ENCODE measurements at places on chromosomes 7 and 10.

GRCh38 chr7:123367484-123368122 is 166.8 kb downstream of the IQUB start:
- DNase-seq, result no peak

- DNase-seq, result no peak
These were observed 418.5 kb upstream of the MGMT start for GRCh38 chr10:129048513-129048912.

GRCh38 chr10:102791754-102792395 is 45.3 kb downstream of the CYP17A1 start:
- no peak for DNase-seq

DNA sequence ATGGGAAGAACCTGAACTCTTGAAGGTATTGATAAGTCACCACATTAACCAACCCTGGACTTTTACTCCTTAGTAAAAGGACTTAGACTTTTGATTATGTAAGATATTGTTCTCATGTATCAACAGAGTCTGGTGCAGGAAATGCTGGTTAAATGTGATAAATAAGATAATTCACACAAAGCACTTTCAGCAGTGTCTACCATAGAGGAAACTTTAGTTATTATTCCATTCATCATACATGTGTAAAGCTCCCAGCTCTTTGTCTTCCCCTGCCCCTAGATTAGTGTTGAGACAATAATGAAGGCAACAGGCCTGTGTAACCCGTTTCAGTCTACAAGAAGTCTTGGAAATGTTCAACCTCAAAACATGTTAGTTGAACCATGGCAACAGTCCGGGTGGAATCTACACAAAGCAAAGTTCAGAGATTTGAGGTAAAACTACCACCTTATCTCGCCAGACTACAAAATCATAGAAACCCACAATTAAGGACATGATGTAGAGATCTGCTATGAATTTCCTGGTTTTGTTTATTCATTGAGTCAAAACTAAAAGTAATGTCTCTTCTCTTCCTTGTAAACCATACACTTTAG is 109.9 kb upstream of the ADO start:
- DNase-seq, result no peak

DNA sequence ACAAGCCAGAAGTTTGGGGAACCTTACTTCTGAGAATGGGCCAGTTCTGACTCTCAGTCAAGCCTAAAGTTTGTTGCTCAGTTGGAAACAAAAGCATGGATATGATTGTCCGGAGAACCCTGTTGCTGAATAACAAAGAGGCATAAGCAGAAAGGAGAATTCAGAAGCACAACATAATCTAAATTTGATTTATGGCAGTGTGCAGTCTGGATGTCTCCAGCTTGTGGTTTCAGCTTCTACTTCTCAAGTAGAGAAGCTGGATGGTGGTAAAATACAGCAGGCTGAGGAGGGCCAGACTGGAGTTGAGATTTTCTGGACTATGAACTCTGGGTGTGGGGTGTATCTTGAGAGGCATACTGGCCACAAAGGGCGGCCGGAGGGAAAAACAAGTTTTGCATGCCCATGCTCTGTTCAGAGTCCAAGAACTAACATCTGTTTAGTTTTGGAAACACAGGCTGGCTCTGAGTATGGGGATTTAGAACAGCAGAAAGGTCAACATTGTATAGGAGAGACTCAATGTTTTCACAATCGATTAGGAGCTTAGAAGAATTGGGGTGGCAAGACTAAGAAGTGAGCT is 592.9 kb downstream of the CNTNAP2 start:
- no peak for DNase-seq

DNA sequence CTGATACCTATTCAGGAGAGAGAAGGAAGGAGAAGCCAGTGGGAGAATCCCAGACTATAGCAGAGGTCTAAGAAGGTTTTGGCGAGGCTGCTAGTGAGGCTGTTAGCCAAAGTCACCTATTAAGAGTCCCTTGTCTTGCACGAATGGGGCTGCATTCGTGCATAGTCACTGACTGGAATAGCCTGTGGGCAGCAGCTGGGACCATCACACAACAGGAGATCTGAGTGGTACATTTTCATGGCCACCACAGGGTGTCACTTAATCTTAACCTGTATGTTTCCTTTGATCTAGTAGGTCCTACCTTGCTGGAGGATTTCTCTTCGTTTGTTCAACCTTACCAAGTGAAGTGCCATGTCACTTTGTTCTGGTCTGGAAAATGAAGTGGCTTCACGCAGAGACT is 319.9 kb downstream of the BMPER start:
- no peak for DNase-seq

DNA sequence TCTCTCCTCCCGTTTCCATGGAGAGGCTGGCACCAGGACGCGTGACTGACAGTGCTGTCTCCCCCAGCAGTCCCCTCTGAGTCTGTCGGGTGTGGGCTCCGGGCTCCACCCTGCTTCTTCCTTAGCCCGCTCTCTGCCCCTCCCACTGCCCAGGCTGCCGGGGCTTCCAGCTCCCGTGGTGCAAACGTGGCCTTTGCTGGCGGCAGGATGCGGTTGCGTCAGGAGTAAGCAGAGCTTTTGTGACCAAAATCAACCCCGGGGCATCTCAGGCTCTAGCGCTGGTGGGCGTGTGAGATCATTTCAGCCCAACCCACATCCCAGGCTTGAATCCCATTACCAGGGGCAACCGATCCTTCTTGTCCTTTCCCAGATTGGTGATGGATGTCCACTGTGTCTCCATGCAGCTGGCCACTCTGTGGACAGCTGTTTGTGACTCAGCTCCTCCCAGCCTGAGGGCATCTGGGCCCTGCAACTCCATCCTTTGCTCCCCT is 28.2 kb downstream of the PTPRE start:
- no peak for DNase-seq

GRCh38 chr7:156472267-156472666 is 168.3 kb upstream of the RNF32 start:
- DNase-seq, result no peak

DNA sequence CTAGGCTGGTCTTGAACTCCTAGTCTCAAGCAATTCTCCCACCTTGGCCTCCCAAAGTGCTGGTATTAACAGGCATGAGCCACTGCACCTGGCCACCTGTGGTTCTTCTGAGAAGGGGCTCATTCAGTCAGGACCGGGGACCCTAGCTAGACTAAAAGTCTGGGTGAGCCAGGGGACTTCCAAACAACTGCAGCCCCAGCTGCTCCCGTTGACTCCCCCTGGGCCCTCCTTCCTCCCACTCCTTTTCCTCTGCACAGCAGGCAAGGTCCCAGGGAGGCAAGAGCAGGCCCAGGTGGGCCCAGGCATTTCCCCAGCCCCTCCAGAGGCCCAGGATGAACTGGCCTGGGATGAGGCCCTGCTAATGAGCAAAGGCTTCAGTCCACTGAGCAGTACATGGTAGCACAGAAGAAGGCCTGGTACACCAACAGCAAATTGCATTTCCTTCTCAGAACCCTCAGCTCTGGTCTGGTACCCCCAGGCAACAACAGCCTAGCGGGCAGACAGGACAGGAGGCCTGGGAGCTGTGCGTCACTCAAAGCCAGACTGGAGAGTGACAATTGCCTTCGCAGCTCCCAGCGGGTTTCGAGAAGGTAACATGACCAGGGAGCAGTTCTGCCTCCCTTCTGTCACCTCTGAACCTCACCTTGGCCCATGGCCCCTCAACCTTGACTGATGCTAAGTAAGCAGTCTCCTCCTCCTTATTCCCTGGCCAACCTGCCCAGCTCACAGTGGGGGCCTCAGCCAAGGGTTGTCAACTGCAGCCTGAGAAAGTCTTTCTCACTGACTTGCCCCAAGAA is 30.7 kb upstream of the HSPA12A start:
- no peak for DNase-seq

DNA sequence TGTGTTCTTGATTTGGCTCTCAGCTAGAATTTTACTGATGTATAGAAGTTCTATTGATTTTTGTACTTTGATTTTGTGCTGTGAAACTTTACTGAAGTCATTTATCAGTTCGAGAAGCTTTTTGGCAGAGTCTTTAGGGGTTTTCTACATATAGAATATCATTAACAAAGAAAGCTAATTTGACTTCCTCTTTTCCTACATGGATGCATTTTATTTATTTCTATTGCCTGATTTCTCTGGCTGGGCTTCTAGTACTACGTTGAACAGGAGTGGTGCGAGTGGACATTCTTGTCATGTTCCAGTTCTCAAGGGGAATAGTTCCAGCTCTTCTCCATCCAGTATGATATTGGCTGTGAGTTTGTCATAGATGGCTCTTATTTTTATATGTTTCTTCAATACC is 65.4 kb downstream of the RNF133 start:
- DNase-seq, result no peak

DNA sequence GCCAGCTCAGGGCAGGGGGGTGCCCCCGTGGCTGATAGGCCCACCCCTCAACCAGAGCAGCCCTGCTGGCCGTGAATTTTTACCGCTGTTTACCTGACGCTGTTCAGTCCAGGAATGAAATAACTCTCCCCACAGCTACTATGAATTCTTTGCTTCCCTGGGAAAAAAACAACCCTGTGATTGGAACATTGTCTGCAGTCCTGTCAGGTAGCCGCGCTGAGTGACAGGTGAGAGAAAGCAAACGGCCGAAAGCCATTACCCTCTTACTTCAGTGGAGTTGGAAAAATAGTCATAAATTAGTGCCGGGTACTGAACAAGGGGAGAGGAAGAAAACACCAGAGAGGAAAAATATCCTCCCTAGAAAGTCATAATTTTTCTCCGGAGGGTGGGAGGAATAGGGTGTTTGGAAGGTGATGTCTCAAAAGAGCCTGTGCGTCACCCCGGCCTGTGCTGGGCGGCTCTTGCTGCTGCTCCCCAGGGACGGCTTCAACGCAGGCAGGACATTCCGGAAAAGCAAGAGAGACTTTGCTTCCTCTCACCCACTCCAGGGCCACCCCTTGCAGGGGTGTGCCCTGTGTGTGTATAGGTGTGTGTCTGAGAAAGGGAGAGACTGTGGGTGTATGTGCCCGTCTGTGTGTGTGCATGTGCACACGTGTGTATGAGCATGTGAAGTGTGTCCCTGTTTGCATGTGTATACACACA is 69.0 kb downstream of the CDH23 start:
- DNase-seq, result no peak

DNA sequence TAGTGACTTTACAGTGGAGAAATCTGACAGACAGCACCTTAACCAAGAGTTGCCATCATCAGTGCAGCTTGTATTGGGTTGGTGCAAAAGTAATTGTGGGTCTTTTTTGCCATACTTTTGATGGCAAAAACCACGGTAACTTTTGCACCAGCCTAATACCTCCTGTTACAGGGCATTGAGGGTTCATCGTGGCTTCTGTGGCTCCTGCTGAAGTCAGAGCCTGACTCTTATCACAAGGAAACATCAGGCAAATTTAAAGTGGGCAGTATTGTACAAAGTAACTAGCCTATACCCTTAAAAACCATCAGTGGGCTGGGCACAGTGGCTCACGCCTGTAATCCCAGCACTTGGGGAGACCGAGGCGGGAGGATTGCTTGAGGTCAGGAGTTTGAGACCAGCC is 117.4 kb downstream of the HECW1 start:
- DNase-seq, result no peak

DNA sequence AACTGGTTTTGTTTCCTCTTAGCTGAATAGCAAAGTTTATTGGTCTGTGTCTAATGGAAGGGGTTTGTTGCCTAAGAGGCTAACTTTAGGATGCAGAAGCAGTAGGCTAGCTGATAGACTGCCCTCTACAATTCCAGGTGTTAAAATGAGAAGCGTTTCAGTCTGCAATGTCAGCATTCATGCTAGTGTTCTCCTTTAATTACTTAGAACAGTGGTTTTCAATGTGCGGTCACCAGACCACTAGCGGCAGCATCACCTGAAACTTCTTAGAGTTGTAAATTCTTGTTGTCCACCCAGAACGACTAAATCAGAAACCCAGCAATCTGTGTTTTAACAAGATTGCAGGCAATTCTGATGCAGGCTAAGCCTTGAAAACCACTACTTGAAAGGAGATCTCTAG is 392.9 kb downstream of the IPMK start:
- DNase-seq, result no peak

GRCh38 chr10:103720328-103720963 is 134.9 kb downstream of the SH3PXD2A start:
- no peak for DNase-seq

DNA sequence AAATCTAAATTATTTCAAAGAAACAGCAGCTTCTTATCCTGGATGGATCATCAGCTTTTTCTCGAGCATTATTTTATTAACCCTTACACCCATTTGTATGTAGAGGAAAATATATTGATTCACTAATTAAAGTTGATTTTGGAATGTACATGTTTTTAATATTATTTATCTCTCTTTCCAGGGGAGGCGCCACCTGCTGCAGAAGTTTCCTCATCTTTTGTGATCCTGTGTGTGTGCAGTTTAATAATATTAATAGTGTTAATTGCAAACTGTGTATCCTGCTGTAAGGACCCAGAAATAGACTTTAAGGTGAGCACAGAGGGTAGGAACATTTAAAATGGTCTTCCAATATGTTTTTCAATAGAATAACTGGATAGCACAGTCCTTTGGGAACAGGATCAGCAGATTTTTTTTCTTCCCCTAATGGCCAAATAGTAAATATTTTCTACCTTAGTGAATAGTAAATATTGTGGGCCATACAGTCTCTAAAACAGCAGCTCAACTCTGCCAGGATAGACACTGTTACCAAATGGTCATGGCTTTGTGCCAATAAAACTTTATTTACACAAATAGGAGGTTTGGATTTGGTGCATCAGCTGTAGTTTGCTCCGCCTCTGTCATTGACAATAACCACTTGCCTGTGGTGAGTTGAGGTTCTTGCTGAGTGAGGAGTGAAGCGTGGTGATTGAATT is 30.6 kb downstream of the LMTK2 start:
- no peak for DNase-seq

DNA sequence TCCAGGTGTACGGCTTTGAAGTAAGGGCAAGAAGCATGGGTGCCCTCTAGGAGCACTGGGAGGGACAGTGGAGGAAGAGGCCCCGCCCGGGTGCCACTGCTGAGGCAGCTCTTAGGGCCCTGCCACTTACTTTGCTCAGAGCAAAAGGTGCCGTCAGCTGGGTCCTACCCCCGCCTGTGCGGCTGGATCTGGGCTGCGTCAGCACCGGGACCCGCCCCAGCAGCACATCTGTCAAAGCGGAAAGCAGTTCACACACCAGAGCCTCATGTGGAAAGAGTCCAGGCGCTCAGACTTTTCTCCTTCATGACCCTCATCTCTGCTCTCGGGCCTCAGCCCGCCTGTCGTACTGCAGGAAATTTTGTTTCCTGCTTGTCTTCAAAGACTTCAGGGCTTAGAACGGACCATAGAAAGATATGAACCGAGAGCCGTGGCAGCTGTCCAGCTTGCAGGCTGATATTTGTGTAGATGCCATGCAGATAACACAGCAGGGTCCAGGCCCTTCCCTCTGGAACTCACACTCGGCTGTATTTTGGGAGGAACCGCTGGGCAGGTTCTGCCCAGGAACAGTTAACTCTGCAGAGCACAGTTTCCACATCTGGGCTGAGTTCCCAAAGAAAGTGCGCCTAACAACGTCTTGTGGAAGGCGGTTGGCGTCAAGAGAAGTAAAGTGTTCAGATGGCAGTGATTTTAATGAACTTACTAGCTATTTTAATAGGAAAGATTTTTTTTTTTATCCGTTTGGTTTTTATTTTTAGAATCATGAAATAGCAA is 44.3 kb upstream of the PRKAR1B start:
- no peak for DNase-seq

DNA sequence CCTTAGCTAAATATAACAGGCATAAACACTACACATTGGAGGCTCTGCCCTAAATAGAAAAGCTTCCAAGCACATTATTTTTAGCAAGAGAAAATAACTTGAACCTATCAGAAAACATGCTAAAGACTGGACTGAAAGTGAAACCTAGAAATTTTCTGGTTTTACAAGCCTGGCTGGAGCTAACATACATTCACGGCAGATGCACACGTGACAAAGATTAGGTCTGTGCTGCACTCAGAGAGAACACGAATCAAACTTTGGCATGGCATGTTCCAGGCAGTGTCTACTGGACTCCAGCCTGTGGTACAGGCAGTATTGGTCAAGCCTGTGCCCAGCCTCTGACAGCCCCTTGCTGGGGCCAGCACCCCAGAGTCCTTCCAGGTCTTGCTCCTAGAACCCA is 94.1 kb upstream of the PCBD1 start:
- no peak for DNase-seq
